ENCODE measurements at places on chromosomes 5 and 9.

GRCh38 chr5:2238732-2239131 lies 356.0 kb upstream of the IRX4 start:
- no peak for DNase-seq

DNA sequence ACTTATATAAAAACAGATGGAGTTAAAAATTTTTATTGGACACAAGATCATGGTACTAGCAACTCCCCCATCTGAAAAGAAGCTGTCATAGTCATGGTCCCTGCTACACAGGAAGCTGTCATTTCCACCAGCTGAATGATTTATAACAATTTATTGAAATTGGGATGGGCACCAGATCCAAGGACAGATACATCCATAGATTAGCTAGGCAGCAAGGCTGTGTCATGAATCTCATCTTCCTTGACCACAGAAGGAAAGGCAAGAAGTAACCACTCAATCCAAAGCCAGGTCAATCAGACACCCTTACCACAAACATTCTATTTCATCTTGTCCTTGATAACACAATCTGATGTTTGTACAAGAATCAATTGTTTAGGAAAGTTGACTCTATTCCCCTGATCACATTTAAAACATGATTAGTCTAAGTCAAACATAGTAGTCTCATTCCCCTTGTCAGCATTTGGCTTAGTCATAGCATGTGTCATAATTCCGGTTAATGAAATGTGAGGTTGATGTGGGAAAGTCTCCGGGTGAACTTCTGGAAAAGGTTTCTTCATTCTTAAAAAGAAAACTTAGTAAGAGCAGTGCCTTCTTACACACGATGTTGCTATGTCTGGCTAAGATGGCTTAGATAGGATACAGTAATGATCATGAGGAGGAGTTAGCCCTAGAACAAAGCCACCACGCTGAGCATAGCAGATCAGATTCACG lies 462.6 kb upstream of the PAPPA start:
- DNase-seq: no peak

GRCh38 chr9:77946969-77947620 lies 84.5 kb downstream of the GNAQ start:
- DNase-seq: no peak

GRCh38 chr5:7825630-7826029 lies 25.3 kb downstream of the CFAP90 start:
- no peak for DNase-seq

- no peak for DNase-seq
Observed at GRCh38 chr5:87560528-87560927, 147.8 kb upstream of the CCNH start.

DNA sequence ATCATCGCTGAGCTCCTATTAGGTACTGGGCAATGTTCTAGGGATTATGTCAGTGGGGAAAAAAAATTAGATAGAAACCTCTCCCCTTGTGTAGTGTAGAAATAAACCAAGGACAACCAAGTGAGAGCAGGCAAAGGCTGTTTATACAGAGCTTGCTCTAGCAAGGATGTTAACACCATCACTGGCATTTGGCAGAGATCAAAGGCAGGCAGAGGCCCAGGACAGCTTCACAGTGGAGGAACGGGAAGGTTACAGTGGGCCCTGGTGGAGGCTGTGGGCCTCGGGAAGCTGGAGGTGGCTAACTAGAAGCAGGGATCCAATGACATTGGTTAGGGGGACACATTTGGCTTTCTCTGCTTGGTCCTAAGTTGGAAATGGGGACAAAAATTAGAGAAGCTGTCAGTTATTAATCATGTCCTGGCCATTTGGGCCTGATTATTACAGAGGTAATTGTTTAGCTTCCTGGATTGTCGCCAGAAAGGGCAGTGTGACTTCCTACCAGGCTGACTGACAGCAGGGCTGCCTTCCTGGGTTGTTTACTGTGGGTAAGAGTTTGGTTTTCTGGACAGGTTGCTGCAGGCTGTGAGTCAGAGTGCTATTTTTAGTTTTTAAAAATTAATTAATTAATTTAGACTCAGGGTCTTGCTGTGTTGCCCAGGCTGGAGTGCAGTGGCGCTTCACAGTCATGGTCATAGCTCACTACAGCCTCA lies 259.3 kb downstream of the ROR2 start:
- DNase-seq: no peak

DNA sequence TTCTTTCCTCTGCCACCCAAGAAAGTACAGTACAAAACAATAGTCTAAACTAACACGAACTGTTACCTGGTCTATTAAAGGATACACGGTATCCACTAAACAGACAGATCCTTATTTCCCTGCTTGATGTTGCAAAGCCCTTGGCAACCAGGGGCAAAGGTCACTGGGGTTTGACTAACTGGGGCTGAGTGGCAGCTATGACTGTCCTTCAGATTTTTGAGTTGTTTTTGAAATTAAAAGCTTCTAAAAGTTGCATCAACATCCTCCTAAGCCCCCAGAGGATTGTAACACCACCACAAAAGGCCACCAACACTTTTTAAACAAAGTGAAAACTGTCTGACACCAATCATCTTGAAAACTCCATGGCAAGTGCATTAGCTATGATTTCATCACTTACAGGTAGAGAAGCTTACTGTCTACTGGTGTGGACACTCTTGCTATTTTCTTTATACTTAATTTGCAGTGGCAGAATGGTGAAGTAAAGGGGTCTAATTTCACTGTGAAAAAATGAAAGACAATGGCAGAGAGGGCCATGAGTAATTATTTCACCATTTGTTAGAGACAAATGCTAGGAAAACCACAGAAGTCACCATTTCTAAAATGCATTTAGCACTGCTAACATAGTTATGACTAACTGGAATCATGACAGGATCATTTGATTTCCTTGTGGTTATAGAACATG lies 292.4 kb downstream of the EFNA5 start:
- no peak for DNase-seq

DNA sequence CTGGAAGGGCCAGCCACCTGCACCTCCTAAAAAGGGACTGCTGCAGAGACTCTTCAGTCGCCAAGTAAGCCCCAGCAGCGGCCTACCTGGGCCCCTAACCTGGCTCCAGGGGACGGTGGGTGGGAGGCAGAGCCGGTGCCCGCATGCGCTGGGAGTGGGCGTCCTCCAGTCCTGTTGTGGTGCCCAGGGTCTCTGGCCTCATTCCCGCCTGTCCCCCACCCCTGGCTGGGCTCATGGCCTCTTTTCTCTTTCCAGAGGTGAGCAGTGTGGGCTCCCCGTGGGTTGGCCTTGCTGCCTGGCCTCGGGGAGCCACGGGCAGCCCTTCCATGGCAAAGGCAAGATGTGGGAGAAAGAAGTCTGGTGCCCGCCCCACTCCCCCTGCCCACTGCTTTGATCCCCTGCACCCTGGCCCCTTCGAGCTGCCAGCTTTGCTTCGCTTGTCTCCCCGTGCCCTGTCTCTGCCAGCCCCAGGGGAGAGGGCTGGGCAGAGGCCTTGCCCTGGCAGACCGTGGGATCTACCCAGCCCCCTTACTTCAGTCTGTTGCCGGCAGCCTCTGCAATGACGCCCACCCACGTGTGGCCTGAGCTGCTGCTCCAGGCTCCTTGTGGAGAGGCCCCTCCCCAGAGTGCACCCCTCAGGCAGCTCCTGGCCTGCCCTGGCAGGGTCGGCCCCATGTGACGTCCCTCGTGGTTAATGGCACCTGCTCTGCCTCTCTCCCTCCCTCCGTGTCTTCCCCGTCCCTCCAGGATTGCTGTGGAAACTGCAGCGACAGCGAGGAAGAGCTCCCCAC lies 5.4 kb upstream of the PRR7 start:
- DNase-seq: no peak

DNA sequence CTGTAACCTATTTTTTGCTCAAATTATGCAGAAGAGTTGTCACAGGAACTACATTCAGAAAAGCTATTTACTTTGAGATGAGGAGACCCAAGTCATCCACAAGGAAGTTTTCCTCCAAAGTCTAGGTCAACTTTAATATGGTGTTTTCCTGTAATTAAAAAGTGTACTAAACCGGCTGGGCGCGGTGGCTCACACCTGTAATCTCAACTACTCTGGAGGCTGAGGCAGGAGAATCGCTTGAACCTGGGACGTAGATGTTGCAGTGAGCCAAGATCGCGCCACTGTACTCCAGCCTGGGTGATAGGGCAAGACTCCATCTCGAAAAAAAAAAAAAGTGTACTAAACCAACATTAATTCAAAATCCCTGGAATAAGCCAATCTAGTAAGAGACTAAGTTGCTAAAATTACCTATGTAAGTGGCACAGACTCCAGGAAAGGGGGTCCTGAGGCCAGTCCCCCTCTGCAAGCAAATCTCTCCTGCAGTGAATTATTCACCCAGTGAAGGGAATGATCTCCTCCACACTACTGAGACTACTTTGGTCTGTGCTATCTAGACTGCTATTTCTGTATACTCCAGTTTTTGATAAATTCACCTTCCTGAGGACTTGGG lies 38.9 kb downstream of the FNBP1 start:
- no peak for DNase-seq

DNA sequence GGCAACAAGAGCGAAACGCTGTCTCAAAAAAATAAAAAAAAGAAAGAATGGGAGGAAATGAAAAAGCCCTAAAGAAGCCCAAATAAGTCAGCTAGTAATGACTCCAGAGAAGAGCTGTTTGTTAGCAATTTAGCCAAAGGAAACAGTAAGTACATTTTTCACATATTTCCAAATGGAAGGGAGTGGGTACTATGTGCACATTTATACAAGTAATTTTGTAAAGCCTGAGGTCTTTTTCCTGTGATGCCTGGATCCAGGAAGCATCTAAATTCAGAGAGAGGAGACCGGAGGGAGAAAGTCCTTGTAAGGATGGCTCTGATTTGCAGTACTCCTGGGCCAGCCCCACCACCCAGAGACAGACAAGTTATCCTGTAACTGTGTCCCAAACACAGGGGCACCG lies 14.7 kb downstream of the FBP1 start:
- no peak for DNase-seq

DNA sequence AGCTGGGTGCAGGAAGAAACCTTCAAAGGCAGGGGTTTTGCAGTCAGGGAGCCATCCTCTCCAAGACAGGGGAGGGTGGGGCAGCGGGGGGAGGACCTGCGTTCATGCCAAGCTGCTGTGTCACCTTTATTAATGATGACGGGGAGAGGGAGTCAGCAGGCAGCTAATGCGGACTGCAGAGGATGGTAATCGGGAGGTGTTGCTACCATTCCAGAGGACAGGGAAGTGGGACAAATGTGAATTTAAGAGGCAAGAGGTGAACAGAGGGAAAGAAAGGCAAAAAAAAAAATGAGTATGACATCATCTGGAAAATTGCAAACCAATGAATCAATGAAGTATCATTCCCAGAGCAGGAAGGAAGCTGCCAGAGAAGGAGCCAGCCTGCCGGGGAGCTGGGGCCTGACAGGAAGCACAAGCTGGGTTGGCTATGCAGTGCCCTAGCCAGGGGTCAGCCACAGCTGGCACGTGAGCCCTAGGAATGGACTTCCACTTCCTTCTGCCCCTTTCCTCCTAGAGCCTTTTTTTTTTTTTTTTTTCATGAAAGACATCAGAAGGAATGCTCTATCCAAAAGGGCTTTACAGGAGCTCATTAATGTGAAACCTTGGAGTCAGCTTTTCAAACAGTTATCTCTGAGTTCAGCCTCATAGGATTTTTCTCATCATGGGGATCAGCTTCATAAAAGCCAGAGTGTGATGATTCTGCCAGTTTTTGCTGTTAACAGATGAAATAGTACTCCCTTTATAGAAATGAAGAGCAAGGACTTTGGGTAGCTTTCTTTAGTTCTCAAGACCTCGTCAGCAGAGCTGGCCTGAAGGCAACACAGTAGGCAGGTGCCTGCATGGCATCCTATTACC lies 9.2 kb downstream of the INSYN2B start:
- no peak for DNase-seq

DNA sequence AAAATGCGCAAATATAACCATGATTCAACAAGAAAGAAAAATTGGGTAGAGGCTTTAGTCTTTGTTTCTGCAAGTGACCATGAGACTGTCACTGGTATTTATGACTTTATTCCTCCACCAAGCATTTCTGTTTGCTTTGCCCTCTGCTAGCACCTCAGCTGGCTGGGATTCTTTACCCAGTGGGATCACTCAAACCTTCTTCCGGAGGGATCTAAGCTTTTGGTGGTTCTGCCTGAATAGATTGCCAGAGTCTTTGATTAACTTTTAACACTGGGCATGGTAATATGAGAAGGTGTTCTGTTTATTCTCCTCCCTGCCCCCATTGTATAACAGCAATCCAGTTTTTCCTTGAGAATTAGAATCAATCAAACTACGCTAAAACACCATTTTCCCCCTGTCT lies 59.1 kb upstream of the FBN2 start:
- DNase-seq: no peak

GRCh38 chr9:108786901-108787689 lies 68.7 kb downstream of the ACTL7B start:
- DNase-seq: no peak

- DNase-seq: no peak
Observed at GRCh38 chr5:110476164-110476563, 250.3 kb downstream of the TMEM232 start.

GRCh38 chr5:123512611-123513461 lies 859 bp downstream of the CSNK1G3 start:
- no peak for DNase-seq

DNA sequence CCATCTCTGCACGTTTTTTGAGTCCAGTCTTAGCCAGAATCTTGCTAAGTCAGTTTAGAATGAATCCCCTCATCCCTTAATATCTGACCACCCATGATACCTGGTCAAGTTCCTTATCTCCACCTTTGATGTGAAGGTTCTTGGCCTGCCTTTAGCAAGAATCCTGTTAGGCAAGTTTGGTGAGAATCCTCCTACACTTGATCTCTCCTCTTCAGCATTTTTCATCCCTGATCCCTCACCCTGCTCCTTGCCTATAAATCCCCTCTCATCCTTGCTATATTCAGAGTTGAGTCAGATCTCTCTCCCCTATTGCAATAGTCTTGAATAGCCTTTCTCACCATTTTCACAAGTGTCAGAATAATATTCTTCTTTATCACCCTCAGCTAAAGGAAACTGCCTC lies 31.0 kb downstream of the SMIM23 start:
- no peak for DNase-seq

- DNase-seq: no peak
Observed at GRCh38 chr5:14756478-14756877, 92.0 kb downstream of the OTULIN start.

DNA sequence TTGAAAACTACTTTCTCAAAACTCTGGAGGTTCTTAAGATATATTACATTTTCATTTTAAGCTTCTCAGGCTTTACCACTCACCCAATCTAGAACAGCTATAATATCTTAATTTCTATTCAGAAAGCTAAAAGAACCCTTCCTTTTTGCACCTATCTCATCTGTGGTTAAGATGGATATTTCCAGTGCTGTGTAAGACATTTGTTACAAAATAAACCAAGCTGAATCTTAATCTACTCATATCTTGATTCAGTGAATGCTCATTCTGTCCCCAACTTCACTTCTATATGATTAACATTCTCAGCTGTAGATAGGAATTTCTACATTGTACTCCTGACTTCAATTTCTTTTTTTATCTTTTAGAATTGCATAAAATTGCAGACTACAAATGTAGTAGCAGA lies 15.0 kb downstream of the ABHD17B start:
- DNase-seq: no peak

Measured in stimulated activated CD4-positive, alpha-beta T cell treated with anti-CD3 and anti-CD28 coated beads, Interleukin-1b, Interleukin-23, amount 100 ng/mL, for 1 hour (primary cell).